Testis (tissue), 5 donors: ENCODE measurements at places on chromosomes 5 and 9. TPM values are rescaled to one million over a fixed set of nuclear protein-coding genes. Genes with fewer than 3 reads are reported as not detected.

- no peaks in the 10 kb centered on the region for H3K27me3 ChIP-seq
- H3K4me3 ChIP-seq, result no peak overlapping the region
- no peaks in the 10 kb centered on the region for H3K4me1 ChIP-seq
These were observed 2.6 kb upstream of the DAPK1 start for GRCh38 chr9:87494970-87495471.

- no peak overlapping the region for H3K27ac ChIP-seq
- H3K4me3 ChIP-seq, result no peak overlapping the region
- H3K36me3 ChIP-seq, result no peaks in the 10 kb centered on the region
- DNase-seq, result no peak
These were observed 1864.8 kb downstream of the MAT2B start for GRCh38 chr5:165370233-165370632.

- H3K4me1 ChIP-seq, result no peaks in the 10 kb centered on the region
- no peak overlapping the region for H3K27ac ChIP-seq
- no peaks in the 10 kb centered on the region for H3K36me3 ChIP-seq
- peak; percentile 30 for DNase-seq
- no peak overlapping the region for H3K4me3 ChIP-seq
These were observed 165.9 kb downstream of the ICE1 start for GRCh38 chr5:5588386-5588785.

DNA sequence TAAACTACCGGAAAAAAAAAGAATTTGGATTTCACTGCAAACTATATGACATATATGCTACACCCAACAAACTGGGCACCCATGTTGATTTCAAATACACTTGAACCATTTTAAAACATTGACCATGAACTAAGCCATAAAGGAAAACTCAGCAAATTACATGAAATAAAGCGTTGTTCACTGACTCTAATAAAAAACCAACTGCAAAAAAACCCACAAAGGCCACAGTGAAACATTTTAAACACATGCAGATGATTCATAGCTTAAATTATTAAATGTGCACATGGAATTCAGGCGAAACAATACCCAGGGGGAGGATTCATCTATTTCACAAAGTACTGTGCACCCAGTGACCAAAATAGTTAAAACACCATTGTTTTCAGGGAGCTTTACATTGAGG is 33.3 kb downstream of the MTRR start:
- H3K4me3 ChIP-seq, result no peak overlapping the region
- H3K36me3 ChIP-seq, result no peaks in the 10 kb centered on the region
- H3K4me1 ChIP-seq, result no peaks in the 10 kb centered on the region
- H3K27ac ChIP-seq, result no peak overlapping the region
- H3K27me3 ChIP-seq, result no peaks in the 10 kb centered on the region

GRCh38 chr9:115972843-115973595 is 180.6 kb upstream of the PAPPA start:
- H3K36me3 ChIP-seq, result no peaks in the 10 kb centered on the region
- no peaks in the 10 kb centered on the region for H3K4me1 ChIP-seq
- no peak overlapping the region for H3K4me3 ChIP-seq
- no peak for DNase-seq
- H3K27me3 ChIP-seq, result no peaks in the 10 kb centered on the region

DNA sequence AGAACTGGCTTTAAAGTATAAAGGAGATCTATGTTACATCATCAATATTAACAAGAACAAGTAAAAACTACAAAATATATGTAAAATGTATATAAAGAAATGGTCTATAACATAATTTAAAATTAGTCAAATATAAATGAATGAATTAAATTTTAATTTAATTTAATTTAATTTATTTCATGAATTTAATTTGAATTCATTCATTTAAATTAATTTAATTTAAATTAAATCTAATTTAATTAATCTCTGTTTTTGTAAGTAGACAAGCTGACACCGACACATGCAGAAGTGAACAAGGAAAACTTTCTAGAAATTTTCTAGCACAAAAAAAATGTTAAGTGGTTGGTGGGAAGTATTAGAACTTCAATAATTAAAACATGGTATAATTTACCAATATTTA is 10.8 kb upstream of the PRDM9 start:
- no peak overlapping the region for H3K4me3 ChIP-seq
- H3K27ac ChIP-seq, result no peak overlapping the region
- no peaks in the 10 kb centered on the region for H3K4me1 ChIP-seq
- DNase-seq, result no peak
- H3K27me3 ChIP-seq, result no peaks in the 10 kb centered on the region
- no peaks in the 10 kb centered on the region for H3K36me3 ChIP-seq

GRCh38 chr9:88926781-88927505 is 64.3 kb upstream of the S1PR3 start:
- no peaks in the 10 kb centered on the region for H3K4me1 ChIP-seq
- no peak for DNase-seq
- H3K27ac ChIP-seq, result no peak overlapping the region
- H3K27me3 ChIP-seq, result no peaks in the 10 kb centered on the region

DNA sequence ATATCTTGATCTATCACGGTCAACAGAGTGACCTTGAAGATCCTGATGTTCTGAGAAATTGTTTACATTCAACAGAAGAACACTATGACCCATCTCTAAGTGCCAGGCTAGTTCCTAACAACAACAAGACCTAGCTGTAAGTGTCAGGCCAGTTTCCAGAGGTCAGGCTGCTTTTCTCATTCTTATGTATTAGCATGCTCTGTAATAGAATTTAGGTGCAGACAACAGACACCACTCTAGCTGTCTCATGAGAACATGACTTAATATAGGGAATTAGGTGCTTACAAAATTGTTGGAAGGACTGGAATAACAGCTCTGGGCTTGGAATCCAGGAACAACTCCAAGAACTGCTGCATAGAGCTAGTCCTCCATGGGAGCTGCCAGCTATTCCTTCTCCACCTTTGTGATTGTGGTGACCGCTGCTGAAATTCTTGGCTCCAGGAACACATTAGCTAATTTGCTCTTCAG is 138.7 kb downstream of the SNX18 start:
- H3K36me3 ChIP-seq, result no peaks in the 10 kb centered on the region
- no peak overlapping the region for H3K27ac ChIP-seq
- H3K4me1 ChIP-seq, result peaks cover 8% of the 10 kb centered on the region
- DNase-seq, result no peak

GRCh38 chr5:180602481-180603075 is 11.3 kb upstream of the SCGB3A1 start:
- no peak overlapping the region for H3K4me3 ChIP-seq
- H3K36me3 ChIP-seq, result no peaks in the 10 kb centered on the region
- no peaks in the 10 kb centered on the region for H3K27me3 ChIP-seq
- no peak for DNase-seq
- no peak overlapping the region for H3K27ac ChIP-seq

GRCh38 chr5:90161414-90161813 is 248.1 kb downstream of the CETN3 start:
- H3K27me3 ChIP-seq, result no peaks in the 10 kb centered on the region
- H3K4me3 ChIP-seq, result no peak overlapping the region
- no peaks in the 10 kb centered on the region for H3K36me3 ChIP-seq

- DNase-seq, result no peak
- H3K4me3 ChIP-seq, result no peak overlapping the region
- H3K4me1 ChIP-seq, result peaks cover 64% of the 10 kb centered on the region
- H3K27ac ChIP-seq, result peak overlapping the region; percentile 95
- no peaks in the 10 kb centered on the region for H3K36me3 ChIP-seq
- H3K27me3 ChIP-seq, result no peaks in the 10 kb centered on the region
These were observed 9.8 kb downstream of the TMEM245 start for GRCh38 chr9:109109967-109110328.

DNA sequence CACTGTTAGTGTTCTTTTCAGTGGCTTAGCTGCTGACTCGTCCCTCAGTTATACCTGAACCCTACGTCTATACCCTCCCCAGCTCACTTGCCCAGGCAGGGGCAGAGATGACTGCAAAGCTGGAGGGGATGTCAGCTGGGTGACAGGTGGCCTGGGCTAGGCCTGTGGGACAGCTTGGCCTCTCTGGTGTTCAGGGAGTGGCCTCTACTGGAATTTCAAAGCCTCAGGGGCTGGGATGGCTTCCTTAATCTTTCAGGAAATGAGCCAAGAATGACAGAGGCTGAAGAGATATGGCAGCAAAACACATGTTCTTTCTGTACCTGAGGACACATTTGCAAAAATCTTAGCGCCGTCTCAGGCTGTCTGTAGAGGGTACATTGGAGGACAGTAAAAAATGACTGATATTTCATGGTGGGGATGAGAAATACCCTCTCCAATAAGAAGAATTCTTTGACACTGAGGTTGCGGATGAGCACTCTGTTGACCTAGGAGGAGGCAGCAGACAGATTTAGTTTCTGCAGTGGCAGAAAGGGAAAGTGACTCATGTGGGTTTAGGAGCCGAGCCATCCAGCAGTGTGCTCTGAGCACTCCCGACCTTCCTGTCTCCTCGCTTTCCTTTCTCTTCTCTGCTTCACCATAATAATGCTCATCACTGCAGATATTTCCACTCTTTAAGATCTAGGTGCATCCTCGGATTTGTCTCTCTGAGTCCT is 54.4 kb downstream of the ENTREP1 start:
- no peak overlapping the region for H3K27ac ChIP-seq
- no peaks in the 10 kb centered on the region for H3K4me1 ChIP-seq
- no peak overlapping the region for H3K4me3 ChIP-seq
- no peaks in the 10 kb centered on the region for H3K36me3 ChIP-seq
- no peak for DNase-seq
- no peaks in the 10 kb centered on the region for H3K27me3 ChIP-seq

GRCh38 chr5:33361781-33362180 is 79.0 kb upstream of the TARS1 start:
- H3K27me3 ChIP-seq, result no peaks in the 10 kb centered on the region
- no peaks in the 10 kb centered on the region for H3K4me1 ChIP-seq
- no peak for DNase-seq
- H3K4me3 ChIP-seq, result no peak overlapping the region

Gene PROB1
- polyA plus RNA-seq, result 1.5 TPM

Gene SPOCK1
- polyA plus RNA-seq, result 101 TPM

Gene PCDH1
- polyA plus RNA-seq, result 5.6 TPM

Gene SCGB3A2
- polyA plus RNA-seq, result not detected

Gene PCDHB12
- polyA plus RNA-seq, result 1.4 TPM

Gene CCDC112
- 15.3 TPM for polyA plus RNA-seq

Gene MXD3
- polyA plus RNA-seq, result 7.7 TPM

Gene DOCK2
- 7.3 TPM for polyA plus RNA-seq

Gene NDOR1
- polyA plus RNA-seq, result 21.9 TPM

Gene TAS2R1
- 1.1 TPM for polyA plus RNA-seq

Gene UBE2QL1
- 2.0 TPM for polyA plus RNA-seq
